IMR-90 (cell line): ENCODE measurements at places on chromosomes 4 and X. TPM values are rescaled to one million over a fixed set of nuclear protein-coding genes. Genes with fewer than 3 reads are reported as not detected.

DNA sequence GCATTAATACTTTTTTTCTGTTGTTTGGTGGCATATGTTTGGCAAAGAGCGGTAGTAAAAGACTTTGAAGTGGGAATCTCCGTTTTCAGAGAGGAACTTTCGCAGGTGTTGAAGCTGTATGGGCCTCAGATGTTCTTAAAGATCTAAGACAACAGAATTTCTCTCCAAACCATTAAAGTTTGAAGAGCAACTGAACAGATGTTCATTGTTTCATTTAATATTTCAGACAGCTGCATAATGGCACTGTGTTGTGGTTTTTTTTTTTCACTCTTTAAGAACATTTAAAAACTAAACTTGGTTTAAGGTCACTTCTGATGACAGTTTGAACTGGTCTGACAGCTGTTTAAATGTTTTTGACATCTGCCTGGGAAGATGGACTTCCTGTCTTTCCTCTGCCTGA, 882.7 kb upstream of the PCDH10 start:
- no peak for DNase-seq

DNA sequence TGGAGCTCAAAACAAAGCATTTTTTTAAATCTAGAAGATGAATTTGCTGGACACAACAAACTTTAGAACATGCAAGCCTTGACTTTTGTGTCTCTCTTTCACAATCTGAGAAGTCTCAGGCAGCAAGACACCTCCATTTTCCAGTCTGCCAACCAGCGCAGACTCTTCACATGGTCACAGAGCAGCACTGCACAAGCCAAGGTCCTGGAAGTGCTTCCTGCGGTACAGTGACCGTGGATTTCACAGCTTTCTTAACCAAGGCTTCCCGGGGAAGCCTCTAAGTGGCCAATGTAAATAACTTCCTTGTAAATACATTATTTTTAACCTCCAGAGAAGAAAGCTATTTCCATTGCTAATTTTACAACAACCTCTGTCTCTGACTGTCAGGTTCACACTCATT, 31.2 kb downstream of the ZNF827 start:
- DNase-seq, result no peak

DNA sequence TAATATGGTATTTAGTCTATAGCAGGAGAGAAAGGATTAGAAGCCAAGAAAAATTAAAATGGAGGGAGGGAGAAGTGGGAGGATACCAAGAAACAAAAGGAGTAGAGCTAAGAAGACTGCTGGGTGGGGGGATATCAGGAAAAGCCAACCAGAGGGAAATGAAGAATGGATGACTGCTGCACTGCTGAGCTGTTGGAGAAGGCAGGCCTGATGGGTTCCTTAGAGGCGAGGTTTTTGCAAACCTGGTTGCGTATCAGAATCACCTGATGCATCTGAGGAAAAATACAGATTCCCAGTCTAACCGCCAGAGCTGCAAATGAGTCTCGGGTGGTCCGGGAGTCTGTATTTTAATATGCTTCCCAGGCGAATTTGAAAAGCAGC, 1.5 kb downstream of the PGRMC1 start:
- no peak for DNase-seq

The ALB gene
- total RNA-seq, result not detected in 2 replicates

The CLGN gene
- total RNA-seq, result 0.36 and 1.4 TPM in 2 replicates
